ENCODE measurements at places on chromosomes 11 and 22.
A peak's percentile ranks its signal among the peaks of the same experiment; 100 is the strongest.

GRCh38 chr22:28450109-28450508, 229.5 kb downstream of the TTC28 start:
- no peak for DNase-seq

- no peak for DNase-seq
Measured at GRCh38 chr11:36395978-36396736, 100.1 kb downstream of the PRR5L start.

GRCh38 chr22:37654563-37655251, 3.8 kb upstream of the PDXP start:
- no peak for DNase-seq

- DNase-seq = no peak
Measured at GRCh38 chr11:69309631-69310280, 15.8 kb downstream of the MYEOV start.

GRCh38 chr22:33303099-33303498, 244.9 kb upstream of the SYN3 start:
- DNase-seq = no peak

DNA sequence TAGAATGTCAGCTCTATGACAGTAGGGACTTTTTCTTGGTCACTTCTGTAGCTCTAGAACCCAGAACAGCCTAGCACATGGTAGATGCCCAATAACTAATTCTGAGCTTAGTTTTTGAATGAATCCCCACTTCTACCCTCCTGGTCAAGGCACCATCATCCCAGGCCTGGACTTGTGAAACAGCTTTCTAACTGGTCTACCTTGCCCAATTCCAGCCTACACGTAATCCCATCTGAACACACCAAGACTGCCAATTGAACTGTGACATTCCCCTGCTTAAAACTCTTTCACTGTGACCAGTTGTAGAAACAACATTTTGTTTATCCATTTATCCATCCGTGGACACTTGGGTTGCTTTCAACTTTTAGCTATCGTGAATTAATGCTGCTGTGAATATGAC, 6.1 kb upstream of the FOLR3 start:
- DNase-seq = no peak

DNA sequence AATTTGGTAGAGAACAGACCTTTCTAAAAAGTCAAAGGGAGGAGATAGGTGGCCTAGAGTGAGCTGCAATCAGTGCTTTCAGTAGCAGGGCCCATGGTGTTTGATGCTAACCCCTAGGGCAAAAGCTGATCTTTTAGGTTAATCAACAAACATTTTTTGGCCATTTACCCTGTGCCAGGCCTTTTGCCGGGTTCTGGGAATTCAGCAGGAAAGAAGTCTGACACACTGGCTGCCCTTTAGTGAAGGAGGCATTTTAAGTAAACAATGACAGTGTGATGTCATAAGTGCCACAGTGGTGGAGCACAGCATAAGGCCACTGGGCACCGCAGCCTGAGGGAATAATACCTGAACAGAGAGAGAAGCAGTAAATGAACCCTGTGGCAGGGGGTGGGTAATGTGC, 29.0 kb downstream of the C22orf31 start:
- DNase-seq = no peak

DNA sequence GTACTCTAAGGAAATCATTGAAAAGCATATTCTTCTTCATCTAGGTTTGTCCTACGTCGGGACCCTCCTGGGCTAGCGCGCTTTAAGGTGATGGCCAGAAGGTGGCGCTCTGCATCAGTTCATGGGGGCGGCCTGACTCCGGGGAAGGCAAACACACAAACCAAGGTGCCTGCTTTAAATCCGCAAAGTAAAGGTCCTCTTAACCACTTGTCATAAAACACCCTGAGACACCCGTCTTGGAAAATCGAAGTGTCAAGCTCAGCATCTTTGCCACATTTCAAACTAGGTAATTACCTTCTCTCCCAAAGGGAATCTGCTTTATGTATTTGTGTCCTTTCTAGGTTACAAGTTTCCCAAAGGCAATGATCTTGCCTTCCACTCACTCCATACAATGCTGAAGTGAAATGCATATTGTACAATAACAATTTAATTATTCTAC, 33.9 kb downstream of the LMO2 start:
- peak; percentile 60 for DNase-seq

GRCh38 chr22:26597026-26597425, 7.1 kb upstream of the TPST2 start:
- peak; percentile 22 for DNase-seq

GRCh38 chr11:70636659-70637058, 238.3 kb downstream of the CTTN start:
- DNase-seq = no peak

DNA sequence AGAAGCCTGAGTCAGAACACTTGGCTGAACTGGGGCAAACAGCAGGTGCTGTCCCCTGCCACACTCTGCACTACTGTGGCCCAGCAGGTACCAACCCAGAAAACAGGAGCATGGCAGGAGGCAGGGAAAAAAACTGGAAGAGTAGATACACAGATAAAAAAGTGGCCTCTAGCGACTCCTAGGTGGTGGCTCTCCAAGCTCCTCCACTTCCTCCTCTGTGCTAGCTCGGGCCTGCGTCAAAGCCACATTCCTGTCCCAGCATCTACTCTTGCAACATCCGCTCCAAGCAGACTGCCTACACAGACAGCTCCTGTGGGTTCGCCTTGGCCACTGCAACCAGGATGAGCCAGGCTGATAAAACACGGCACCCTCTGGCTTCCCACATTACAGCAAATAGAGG, 6.9 kb downstream of the OR8B12 start:
- no peak for DNase-seq

DNA sequence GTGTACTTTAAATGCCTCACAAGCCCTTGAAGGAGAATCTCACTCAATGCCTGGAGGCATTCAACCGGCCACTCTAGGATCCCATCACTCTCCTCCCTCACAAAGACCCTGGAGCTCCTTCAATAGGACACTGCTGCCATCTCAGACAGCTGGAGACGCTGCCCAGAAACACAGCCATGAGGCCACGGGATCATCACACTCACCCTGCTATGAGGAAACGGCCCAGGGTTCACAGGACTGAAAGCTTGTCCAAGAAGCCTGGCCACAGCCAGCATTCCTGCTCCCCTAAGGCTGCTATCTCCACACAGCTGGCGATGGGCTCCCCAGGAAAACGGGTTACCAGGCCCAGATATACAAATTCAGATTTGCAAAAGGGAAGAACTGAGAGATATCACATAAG, 13.2 kb downstream of the CARS1 start:
- DNase-seq = no peak

GRCh38 chr22:28562324-28562723, 117.3 kb downstream of the TTC28 start:
- no peak for DNase-seq

- no peak for DNase-seq
Measured at GRCh38 chr11:59641156-59641555, 25.6 kb upstream of the OSBP start.

- DNase-seq = no peak
Measured at GRCh38 chr11:112470355-112470754, 209.7 kb upstream of the PLET1 start.

DNA sequence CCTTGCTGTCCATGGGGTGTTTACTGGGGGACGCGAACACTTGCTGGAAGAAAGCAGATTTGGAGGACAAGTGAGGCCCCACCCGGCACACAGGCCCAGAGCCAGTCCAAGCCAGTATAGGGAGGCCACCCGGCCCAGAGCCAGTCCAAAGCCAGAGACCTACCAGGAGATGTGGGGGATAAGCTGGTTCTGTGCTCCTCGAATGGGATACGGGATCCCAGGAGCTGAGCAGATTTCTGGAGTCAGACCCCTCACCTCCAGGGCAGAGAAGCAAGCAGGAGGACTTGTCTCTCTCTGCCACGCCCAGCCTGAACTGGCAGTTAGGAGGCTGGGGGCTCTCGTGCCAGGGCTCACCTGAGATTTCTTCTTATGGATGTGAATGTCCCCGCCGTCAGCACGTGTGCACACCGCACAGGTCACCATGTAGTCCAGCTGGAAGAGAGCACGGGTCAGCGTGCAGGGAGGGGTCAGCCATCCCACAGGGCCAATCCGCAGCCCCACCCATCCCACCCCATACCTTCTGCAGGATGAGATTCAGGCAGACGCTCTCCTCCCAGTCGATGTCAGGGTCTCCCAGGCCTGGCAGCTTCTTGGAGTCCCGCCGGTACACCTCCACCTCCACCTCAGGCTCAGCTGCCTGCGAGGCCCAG, 35.3 kb downstream of the KIAA0930 start:
- DNase-seq = no peak

Data from CD4-positive, alpha-beta T cell treated with Interleukin-15 for 4 hours (primary cell).